NCI-H2081 treated with DMSO at 0.1 percent for 48 hours (cell line): ENCODE measurements at places on chromosomes 13 and 19.

- peak; percentile 99 for DNase-seq
Measured at GRCh38 chr19:48332662-48333466, 7.5 kb downstream of the EMP3 start.

DNA sequence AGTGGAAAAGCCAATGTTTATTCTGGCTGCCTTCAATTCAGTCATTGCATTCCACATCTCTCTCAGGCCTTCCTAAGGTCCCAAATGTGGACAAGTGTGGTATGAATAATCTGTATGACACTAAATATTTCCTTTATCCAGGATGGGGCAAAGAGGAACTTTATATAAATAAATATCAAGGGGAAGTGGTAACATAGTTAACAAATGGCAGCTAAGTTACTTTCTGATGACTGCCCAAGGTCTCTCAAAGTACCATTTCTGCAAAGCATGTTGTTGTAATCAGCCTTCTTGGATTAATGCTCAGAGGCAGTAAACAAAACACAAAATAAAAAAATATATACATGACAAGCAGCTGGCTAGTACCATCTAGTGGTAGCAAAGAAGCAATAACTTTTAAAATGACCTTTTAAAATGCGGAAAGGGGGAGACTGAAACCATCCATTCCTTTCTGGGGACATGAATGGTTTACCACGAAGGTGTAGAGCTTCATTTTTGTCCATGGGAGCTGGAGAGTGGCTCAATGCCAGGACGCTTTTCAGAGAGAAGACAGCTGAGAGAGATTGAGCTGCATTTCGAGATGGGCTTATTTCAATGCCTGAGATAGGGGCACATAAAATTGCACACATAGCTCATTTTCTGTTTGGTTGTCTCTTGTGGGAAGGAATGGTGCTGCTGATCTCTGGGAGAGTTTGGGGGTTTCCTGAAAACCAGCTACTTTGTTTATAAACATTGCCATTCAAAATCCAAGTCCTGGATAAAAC lies 259.2 kb downstream of the RFC3 start:
- peak; percentile 30 for DNase-seq

DNA sequence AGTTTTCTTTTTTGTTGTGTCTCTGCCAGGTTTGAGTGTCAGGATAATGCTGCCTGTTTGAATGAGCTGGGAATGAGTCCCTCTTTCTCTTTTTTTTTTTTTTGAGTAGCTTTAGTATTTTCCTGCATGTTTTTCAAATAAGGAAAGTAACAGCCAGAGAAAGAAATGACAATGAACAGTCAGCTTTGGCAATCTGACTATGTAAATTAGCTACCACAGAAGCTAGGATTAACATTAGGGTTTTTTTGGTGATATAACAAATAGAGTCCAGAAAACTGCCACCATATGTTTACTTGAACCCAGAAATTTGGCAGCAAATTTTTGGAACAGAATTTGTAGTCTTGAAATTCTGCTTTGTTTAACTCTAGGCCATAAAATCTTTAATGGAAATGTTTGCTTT lies 50.5 kb downstream of the SGCG start:
- DNase-seq = no peak

DNA sequence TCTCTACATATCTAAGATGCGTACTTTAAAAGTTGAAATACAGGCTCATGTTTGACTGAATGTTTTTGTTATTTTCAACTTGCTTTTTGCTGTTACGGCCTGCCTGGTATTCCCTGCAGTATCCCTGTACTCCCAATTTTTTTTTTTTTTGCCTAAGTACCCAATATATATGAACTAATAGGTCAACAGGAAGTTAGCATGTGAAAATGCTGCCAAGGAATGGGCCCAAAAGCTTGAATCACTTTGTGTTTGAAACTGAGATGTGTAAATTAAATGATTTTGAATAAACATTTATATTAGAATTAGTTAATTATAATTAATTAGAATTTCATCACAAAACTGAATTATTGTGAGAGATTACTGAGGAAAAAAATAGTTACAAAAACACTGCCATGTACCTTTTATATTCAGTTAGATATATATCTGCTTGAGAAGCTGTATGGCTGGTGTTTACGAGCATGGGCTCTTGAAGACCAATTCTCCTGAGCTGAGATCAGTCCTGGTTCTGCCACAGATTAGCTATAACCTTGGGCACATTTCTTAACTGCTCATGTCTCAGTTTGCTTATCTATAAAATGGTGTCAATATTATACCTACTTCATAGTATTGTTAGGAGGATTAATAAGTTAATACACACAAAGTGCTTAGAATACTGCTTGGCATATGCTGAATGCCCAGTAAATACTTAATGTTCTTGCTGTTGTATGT lies 16.0 kb downstream of the TDRD3 start:
- no peak for DNase-seq

DNA sequence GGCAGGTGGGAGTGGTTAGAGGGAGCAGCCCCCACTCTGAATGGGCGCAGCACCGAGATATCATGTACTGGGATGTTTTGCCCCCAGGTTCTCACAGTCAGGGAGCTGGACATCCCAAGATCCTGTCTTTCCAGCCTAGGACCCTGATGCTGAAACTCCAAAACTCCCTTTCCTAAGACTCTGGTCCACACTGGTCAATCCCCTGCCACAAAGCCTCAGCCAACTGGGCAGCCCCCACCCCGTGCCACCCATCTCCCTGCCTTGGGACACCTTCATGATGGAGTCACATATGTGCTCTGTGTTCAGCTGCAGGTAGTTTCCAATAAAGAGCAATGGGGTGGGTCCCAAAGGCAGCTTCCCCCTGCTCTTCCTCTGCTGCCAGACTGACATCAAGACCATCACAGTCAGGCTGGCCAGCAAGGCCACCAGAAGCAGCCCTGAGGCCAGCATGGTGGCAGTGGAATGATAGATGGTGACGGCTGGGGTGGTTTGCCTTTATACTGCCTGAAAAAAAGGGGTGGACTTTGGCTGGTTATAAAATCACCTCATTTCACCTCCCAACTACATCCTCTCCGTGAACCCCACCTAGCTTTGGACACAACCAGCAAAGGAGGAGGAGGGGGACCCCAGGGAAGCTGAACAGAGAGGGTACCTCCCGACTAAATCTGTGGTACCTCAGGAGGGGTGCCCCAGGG lies 36.3 kb downstream of the CYP2B6 start:
- no peak for DNase-seq

DNA sequence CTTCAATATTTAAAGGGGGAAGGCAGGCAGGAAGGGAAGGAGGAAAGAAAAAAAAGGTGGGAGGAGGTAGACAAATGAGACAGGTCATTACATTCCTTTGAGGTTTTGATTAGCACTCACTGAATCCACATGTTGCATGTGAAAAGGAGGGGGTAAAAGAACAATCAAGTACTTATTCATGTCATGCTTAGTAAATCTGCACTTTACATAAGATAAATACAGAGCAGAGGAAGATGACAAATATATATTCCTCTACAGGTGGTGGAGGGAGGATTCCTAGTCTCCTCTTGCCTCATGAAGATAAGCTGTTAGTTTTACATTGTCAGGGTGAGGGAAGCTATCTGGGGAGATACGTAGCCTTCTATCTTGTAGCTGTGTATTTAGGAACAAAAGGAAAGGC lies 1645.4 kb upstream of the SPRY2 start:
- DNase-seq = no peak

DNA sequence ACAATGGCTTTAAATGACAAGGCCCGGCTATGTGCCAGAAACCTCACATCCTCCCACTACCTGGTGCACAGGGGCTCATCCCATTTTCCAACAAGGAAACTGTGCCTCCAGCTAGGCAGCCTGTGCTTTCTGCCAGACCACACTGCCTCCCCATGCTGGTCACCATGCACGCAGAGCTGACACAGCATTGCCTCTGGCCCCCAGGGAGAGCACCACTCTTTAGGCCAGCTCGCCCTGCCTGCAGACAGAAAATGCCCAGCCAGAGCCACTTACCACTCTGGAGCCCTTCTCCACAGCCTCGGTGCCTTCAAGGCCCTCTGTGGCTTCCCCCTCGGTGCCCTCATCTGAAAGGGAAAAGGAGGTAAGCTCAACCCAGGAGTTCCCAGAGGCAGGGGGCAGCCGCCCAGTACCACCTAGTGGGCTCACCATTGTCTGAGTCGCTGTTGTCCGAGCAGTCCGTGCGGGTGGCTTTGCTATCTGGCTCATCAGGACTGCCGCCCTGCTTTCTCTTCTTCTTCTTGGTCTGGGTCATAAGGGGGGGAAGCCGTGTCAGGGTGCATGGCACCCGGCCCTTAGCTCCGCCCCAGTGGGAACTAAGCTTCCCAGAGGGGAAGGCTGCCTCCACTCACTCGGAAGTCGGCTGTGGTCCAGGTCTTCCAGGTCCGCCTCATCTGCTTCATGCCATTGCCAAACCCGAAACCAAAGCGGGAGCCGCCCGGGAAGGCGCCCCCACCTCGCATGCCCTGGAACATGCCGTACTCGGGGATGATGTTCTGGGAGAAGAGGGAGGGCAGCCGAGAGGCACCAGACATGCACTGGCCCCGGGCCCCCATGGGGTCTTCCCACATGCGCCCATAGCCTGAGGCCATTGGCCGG lies 18.0 kb downstream of the AKAP8L start:
- no peak for DNase-seq

DNA sequence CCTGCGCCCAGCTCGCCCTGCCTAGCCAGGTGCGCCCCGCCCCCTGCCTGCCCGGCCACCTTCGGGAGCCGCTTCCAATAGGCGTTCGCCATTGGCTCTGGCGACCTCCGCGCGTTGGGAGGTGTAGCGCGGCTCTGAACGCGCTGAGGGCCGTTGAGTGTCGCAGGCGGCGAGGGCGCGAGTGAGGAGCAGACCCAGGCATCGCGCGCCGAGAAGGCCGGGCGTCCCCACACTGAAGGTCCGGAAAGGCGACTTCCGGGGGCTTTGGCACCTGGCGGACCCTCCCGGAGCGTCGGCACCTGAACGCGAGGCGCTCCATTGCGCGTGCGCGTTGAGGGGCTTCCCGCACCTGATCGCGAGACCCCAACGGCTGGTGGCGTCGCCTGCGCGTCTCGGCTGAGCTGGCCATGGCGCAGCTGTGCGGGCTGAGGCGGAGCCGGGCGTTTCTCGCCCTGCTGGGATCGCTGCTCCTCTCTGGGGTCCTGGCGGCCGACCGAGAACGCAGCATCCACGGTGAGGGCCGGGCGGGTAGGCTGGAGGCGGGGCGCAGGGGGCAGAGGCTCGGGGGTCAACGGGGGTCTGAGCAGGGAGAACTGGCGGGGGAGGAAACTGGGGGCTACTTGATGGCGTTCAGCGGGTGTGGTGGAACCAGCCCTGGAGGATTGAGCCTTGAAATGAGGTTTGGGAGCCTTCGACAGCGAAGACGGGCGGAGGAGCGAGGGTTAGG lies at the start of gene SPINT2:
Gene SPINT2, plus strand, starts transcription at position 88 of the 727 bp plus-strand sequence. Its CDS starts 320 bp downstream, at position 408.
- DNase-seq = peak; percentile 63
